ENCODE measurements at places on chromosomes 5 and 9.
A peak's percentile ranks its signal among the peaks of the same experiment; 100 is the strongest.

DNA sequence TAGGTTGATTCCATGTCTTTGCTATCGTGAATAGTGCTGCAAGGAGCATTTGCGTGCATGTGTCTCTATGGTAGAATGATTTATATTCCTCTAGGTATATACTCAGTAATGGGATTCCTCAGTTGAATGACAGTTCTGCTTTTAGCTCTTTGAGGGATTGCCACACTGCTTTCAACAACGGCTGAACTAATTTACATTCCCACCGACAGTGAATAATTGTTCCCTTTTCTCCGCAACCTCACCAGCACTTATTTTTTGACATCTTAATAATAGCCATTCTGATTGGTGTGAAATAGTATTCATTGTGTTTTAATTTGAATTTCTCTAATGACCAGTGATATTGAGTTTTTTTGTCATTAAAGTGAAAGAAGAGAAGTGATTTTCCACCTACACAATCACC lies 18.5 kb downstream of the IFNA5 start:
- no peak for DNase-seq

DNA sequence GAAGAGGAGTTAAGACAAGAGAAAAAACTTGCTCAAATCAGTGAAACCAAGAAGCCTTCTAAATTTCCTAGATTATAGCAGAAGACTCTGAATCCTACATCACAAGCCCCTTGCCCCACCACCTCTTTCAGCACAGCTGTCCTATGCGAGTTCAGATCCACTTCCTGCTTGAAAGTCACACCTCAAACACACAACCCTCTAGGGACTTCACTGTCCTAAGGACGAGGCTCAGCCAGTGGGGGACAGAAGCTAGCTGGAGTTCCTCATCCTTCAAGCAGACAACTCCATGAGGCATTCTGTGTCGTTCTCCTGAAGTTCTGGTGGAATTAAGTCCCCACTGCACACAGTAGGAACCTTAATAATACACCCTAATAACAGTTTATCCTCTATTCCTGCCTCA lies 44.3 kb downstream of the NRG2 start:
- no peak for DNase-seq

DNA sequence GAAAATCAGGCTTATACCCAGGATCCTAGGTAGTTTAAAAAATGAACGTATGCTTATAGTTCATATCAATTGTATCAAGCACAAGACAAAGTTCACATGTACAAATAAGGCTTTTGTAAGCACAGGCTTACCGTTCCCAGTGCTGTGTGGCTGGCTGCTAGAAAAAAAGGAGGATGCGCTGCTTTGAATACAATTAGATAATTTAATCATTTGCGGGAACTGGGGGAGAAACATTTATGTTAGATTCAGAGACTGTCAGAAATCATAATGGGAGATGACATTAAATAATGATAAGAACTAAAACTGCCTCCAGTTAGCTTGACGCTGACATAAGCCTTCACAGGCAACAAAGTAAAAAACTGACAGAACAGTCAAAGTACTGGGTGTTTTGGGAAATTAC lies 93.2 kb downstream of the FNBP1 start:
- no peak for DNase-seq

DNA sequence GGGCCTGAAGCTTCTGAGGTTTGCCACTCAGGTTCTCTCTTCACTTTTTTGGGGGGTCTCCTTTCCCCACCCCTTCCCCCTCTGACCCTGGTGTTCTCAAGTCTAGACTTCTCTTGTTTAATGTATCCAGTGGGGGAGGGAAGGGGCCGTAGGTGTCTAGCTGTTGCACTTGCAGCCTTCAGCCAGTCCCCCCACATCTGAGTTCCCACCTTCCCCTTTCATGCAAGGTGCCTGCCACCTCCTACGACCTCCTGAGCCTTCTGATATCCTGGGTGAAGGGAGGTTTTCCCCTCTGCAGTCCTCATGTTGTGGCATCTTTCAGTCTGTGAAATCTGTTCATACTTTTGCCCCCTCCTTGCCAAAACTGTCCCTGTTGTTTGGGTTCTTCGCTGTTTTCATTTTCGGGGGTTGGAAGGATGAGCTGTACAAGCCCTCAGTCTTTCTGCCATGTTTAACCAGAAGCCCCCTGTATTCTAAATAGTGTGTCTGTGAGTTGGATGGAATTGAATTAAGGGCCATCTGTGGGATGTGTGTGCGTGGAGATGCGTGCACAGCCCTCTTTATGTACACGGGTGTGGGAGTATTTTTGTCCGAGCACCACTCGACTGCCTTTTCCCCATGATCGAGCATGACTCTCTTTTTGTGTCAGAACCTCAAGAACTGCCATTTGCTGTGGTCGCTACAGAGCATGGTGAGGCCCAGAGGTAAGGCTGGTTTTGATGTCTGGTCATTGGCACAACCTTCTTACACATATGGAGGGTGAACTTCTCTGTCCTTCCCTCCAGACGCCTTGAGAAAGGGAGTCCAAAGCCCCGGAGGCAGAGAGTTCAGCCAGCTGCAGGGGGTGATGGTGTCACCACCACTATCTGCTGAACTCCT lies 23.6 kb downstream of the PRRC2B start:
- DNase-seq: no peak

DNA sequence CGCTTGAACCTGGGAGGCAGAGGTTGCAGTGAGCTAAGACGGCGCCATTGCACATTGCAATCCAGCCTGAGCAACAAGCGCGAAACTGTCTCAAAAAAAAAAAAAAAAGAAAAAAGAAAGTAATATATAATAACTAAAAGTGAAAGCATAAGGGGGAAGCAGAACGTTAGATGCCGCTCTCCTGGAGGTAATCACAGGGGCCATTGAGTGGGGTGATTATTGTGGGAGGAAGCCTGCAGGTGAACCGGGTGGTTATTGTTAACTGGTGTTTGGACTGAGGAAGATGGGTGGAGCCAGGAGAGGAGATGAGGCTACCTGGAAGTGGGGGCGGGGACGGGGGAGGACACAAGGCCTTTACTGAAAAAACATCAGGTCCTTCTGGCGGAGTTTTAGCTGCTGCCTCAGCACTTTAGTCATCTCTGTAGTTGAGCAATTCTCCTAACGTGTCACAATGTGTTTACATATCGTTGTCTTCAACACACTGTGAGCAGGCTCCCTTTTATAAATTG lies 5.3 kb upstream of the TJP2 start:
- no peak for DNase-seq

- DNase-seq: no peak
These were observed 178.0 kb upstream of the DMAC1 start for GRCh38 chr9:7977586-7977985.

- no peak for DNase-seq
These were observed 95.6 kb upstream of the ZNF608 start for GRCh38 chr5:124841829-124842712.

DNA sequence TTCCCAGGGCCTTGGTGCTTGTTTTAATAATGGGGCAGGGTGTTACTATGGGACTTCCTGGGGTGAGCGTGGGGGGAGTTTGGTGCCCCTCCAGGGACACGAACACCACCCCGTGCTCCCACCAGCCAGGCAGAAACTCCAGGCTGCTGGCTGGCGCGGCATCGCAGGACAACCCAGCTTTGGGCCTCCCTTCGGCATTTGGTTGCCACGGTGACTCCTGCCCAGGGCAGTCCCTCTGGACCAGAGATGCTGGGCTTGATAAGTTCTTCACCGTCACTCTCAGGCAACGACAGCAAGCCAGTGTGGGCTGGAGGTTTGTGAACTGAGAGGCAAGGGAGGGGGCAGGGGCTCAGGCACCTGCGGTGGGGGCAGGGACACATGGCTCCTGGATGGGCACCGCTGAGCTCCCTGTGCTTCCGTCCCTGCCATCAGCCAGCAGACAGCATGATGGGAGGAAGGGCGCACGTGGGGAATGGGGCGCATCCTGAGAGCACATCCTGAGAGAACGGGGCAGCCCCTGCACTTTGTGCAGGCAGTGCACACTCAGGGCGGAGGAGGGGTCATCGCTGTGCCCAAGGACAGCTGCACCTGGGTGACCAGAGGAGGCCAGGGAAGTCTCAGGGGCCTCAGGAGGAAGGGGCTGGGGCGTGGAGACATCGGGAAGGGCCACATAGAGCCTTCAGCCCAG lies 116.4 kb downstream of the RXRA start:
- peak; percentile 30 for DNase-seq

- DNase-seq: no peak
These were observed 77.1 kb upstream of the RASEF start for GRCh38 chr9:83140061-83140460.

DNA sequence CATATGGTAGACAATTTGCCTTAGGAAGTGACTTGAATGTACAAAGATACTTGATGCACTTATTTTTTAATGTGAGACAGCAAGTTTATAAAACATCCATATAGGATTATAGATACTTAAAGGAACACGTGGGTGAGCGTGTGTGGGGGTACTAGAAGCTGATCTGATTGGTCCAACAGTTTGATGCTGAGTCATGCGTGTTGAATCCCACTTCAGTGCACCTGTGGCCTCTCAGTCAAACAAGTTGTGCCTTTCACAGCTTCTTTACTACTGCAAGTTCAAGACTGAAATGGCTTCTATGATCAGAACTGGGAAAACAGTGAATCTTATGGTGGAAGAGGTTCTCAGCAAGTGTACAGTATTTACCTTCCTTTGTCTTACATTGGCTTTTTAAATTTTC lies 98.9 kb downstream of the MAP1B start:
- DNase-seq: no peak

- DNase-seq: peak; percentile 62
These were observed 31.8 kb downstream of the FABP6 start for GRCh38 chr5:160260881-160261815.
